SK-MEL-5 (cell line): ENCODE measurements at places on chromosomes 11 and 22.

DNA sequence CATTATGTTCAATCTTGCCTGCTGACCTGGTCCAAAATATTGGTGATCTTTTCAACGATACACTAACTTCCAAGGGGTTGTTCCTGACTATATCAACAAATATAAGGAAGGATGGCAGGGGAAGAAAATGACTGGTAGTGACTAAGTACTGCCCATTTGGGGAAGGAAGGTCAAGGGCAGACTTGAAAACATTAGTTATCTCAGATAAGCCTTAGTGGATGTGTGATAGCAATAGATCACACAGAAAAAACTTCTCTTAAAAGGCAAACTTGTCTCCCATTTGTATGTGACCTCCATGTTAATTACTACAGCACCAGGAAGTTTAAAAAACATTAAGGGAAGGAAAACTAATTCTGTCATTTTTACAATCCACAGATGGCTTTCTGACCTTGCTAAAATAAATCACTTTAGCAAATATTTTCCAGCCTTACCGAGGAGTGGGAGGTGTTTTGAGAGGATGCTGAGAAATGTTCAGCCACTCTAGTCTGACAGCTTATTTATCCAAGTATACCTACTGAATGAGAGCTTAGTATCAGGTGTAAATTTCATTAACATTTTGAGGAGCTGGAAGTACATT lies 88.2 kb upstream of the DDI1 start:
- DNase-seq = no peak

DNA sequence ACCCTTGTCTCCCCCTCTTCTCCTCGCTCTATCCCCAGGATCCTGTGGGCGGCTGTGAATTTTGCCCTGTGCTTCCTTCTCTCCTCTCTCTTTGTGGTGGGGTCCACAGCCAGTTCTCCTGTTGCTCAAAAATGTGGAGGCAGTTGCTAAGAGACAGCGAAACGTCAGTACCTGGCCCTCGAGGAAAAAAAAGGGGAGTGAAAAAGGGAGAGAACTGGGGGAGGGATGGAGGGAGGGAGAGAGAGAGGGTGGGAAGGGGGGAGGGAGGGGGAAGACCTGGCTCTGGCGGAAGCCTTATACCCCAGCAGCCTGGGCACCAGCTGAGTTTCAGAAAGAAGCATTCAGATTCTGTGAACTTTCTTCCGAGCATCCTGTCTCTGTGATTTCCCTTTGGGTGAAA lies 2.1 kb upstream of the LRRC55 start:
- no peak for DNase-seq

DNA sequence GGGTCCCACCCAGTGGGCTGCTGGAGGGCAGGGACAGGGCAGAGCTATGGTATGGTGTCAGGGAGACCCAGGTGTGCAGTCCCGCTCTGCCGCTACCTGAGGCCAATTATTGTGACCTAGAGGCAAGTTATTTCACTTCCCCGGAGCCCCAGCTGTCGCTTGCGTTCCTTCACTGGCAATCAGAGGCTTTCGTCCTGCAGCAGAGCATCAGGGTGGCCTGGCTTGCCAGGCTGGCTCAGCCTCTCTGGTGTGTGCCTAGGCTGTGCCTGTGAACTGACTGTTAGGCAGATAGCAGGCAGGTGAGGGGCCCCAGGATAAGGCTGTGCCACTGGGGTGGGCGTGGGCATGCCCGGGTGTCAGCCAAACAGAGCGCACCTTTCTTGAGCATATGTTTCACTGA lies 31.4 kb downstream of the GLB1L2 start:
- DNase-seq = no peak

GRCh38 chr22:38304526-38304925 lies 12.7 kb downstream of the CSNK1E start:
- no peak for DNase-seq

DNA sequence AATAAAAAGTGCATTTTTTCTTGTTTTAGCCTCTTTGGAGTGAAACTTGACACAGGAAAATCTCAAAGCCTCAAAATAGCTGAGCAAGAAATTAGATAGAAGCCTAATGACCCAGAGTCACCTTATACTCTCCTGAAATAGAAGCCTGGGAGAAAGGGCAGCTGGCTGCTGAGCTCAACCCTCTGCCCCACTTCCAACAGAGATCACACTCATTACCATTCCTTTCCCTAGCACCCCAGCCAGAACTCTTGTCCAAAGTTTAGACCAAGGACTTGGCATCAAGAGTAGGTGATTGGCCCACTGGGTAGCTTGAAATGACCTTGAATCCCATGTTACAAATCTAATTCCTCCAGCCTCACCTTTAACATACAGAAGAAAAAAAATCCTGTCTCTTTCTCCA lies 62.7 kb upstream of the AMOTL1 start:
- no peak for DNase-seq

DNA sequence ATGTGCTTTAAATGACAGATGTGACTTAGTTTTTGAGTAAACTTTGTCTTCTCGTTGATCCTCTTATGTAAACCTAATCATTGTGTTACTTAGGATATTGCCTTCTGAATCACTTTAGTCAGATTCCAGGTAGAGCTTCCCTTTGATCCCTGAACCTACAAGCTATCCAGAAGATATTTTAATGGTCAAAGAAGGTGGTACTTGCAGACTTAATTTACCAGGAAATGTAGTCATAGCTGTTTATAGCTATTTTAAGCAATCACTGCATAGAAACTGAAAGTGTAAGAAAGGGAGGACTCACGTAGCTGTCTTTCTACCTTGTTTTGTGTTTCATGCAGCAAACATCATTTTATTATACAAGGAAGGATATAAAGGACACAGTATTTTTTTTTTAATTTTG lies 189.5 kb downstream of the DDX10 start:
- DNase-seq = no peak

DNA sequence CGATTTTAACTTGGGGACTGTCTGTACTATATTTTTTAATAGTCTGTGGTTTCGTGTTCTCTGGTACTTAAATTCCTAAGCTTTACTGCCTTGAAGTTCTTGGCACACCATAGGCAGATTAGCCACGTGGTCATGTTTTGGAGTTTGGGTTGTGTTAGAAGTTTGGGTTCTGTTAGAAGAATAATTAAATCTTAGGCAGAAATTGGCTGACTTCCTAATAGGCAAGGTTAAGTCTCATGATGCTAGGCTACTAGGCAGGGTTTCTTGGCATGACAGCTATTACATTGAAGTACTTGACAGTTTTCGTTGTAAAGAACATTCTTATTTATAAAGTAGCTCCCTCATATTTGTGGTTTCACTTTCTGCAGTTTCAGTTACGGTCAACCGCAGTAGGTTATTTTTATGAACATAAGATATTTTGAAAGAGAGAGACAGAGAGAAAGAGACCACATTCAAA lies 30.0 kb upstream of the MMP7 start:
- peak; percentile 46 for DNase-seq

- DNase-seq = no peak
These were observed 704.2 kb upstream of the TENM4 start for GRCh38 chr11:80144897-80145594.

- DNase-seq = no peak
These were observed 36.1 kb downstream of the CDON start for GRCh38 chr11:126026579-126026978.

- DNase-seq = no peak
These were observed 58.6 kb downstream of the BRD1 start for GRCh38 chr22:49768951-49769690.

DNA sequence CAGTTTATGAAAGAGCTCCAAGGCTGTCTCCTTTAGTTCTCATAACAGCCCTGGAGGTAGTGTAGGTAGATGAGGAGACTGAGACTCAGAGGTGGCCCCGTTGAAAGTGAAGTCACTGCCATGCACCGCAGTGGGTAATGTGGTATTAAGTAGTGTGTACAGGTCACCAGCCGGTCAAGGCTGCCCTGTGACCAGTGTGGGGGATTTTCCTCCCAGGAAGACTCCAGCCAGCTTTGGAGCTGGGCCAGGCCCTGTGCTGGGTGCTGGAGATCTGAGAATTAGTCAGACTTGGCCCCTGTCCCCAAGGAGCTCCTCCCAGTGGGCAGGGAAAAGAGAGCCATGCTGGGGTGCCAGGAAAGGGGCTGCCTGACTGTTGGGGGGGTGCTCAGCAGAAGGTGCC lies 5.3 kb downstream of the OMP start:
- no peak for DNase-seq

DNA sequence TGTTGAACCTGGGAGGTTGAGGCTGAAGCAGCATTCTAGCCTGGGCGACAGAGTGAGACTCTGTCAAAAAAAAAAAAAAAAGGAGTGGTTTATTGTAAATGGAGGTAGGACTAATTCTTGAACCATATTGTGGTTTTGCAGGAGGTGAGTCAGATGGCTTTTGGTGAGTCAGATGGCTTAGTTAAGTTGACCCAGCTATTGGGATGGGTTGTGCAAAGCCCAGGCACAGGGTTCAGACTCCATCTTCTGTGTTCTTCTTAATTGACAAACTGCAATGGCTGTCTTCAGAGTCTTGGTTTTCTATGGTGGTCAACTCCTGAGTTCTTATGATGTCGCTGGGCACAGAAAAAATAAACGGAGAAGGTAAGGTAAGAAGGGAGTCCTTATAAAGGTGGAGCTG lies 182.7 kb downstream of the ADAMTS15 start:
- DNase-seq = no peak

GRCh38 chr11:42770444-42771065 lies 541.2 kb upstream of the API5 start:
- DNase-seq = peak; percentile 64

DNA sequence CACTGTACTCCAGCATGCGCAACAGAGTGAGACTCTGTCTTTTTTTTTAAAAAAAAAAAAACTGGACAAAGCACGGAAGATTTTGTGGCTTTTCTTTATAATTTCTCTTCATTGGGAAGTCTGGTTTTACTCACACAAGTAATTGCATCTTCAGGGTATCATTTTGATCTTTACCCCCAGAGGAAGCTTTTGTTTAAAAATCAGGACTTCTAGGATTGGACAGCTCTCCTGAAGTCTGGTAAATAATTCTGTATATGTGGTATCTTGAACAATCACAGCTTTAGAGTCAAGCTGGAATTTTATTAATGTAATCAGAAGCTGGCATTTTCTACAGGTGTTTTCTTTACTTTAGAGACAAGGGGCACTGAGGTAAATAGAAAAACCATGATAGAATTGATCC lies 208.1 kb upstream of the NARS2 start:
- no peak for DNase-seq

GRCh38 chr11:64891215-64891848 lies 12.9 kb upstream of the EHD1 start:
- no peak for DNase-seq

DNA sequence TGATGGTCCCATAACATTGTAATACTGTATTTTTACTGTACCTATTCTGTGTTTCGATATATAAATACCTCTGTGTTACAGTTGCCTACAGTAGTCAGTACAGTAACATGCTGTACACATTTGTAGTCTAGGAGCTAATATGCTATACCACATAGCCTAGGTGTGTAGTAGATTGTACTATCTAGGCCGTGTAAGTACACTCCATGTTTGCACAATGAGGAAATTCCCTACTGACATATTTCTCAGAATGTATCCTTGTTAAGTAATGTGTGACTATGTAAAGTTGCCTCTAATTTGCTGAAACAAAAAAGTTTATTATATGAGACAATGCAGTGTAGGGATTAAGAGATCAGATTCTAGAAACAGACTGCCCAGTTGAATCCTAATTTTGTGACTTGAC lies 21.3 kb downstream of the CAPRIN1 start:
- DNase-seq = no peak

- peak; percentile 64 for DNase-seq
These were observed 21.9 kb upstream of the SCN2B start for GRCh38 chr11:118198370-118198769.

DNA sequence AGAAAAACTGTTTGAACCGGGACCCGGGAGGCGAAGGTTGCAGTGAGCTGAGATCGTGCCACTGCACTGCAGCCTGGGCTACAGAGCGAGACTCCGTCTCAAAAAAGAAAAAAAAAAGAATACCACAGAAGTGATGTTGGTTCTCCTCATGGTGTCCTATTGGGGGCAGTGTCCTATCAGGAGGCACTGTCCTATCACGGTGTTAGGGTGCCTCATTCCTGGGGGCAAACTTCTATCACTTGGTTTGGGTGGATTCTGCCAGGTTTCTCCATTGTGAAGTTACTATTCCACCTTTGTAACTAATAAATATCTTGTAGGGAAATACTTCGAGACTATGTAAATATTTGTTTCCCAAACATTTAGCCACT lies 19.6 kb downstream of the PRR14L start:
- DNase-seq = peak; percentile 45

- peak; percentile 82 for DNase-seq
These were observed 19.3 kb downstream of the EIF3F start for GRCh38 chr11:8006349-8006977.

DNA sequence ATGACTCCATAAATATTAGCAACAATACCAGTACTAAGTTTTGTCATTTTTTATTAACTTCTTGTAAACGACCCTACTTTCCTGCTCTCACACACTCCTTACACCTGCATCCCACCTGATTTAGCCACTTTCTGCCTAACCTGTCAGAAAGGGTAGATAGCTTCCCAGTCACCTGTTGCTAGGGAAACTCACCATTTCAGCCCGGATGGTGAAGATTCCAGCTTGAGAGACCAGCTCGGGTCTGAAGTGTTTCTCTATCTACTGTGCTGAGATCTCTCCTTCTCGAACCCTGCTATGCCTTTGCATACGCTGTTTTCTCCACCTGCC lies at the start of gene PARVG:
TSS of gene PARVG (plus strand) at position 220 of the 327 bp plus-strand sequence. CDS start 2,405 bp downstream, outside the sequence.
- peak; percentile 73 for DNase-seq

GRCh38 chr11:46692450-46692849 lies 8.0 kb downstream of the ARHGAP1 start:
- DNase-seq = no peak

DNA sequence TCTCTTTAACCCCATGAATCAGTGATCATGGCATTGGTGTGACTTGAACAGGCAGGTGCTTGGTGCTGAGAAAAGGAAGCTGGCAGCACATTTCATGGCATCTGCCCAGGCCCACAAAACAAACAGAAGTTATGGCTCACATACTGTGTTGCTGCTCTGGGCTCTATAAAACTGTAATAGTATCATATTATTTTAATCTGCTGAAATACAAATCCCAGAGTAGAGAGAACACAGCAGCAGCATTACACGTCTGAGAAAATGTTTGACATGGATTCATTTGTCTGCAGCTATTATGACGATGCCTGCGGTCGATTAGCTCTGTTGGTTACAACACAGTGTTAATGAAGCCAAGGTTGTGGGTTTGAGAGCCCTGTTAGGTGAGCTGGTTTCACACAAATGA lies 80.8 kb downstream of the ALX4 start:
- DNase-seq = no peak

GRCh38 chr22:31904651-31905050 lies 39.7 kb upstream of the YWHAH start:
- no peak for DNase-seq

- no peak for DNase-seq
These were observed 116.9 kb downstream of the TRIM29 start for GRCh38 chr11:120020981-120021380.

DNA sequence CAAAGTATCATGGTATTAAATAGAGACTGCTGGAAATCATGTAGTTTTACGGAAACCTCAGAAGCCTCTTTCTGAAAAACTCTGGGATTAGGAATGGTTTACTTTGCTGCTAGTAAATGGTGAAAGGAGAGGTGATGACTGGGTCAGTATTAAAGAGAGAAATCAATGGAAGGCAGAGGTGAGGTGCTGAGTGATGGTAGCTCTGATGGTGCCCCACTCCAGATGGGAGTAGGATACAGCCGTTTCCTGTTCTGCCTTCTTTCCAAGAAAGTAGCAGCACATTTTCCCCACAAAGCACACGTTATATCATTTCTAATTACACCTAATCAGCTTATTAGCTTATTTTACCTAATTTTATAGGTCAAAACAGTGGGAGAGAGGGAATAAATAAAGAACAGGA lies 267.6 kb upstream of the PITPNB start:
- no peak for DNase-seq
